Retina (tissue), 1 donor: ENCODE measurements at places on chromosomes 6 and 20.

GRCh38 chr6:40517654-40518053 is 69.5 kb downstream of the LRFN2 start:
- no peak for DNase-seq

DNA sequence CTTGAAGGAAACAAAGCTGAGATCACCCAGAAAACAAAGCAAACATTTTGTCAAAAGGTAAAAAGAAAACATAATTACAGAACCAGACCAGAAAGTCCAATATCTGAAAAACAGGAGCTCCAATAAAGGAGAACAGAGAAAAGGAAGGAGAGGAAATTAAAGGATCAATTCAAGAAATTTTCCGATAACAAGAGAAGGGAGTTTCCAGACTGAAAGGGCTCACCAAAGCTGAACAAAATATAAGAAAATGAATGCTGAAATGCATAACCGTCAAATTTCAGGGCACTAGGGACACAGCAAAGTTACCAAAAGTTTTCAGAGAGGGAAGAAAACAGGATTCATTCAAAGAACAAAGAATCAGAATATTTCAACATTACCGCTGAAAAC is 23.9 kb downstream of the ILRUN start:
- DNase-seq: no peak

DNA sequence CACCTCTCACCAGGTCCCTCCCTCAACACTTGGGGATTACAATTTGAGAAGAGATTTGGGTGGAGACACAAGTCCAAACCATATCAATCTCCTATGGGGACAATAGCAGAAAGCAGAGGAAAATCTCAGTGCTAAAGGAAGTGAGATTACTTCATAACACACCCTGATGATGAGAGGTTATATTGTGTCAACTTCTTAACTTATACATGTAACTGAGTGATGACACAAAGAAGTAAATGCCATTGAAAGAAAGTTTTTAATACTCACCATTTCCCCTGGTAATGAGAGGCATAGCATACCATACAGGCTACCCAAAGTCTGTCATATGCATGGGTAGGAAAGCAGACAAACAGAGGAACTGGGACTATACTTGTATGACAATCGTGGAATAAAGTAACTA is 137.2 kb downstream of the MMUT start:
- no peak for DNase-seq

GRCh38 chr6:3227363-3228045 is at the start of gene TUBB2B:
TSS of gene TUBB2B (minus strand) at chr6:3227653. CDS start at chr6:3227543, 110 bp downstream.
- DNase-seq: peak; percentile 97

DNA sequence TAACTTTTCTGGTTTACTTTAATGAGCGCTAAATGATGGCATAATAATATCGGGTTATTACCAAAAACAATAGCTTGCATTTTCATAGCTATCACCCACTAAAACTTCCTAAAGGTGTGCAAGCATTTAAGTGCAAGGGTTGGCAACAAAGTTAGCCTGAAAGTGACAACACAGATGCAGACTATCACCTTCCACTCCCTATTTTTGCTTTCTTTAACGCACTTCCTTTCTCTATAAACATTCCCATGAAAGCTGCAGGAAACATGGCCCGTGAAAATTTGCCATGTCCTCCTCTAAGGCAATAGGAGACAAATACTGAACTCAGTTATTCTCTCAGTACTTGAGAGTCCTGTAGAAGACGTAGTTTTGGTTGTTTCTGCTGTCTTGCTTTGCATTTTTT is 2.7 kb downstream of the MYCT1 start:
- DNase-seq: no peak

GRCh38 chr6:110609101-110609500 is 132.7 kb upstream of the SLC22A16 start:
- DNase-seq: no peak

DNA sequence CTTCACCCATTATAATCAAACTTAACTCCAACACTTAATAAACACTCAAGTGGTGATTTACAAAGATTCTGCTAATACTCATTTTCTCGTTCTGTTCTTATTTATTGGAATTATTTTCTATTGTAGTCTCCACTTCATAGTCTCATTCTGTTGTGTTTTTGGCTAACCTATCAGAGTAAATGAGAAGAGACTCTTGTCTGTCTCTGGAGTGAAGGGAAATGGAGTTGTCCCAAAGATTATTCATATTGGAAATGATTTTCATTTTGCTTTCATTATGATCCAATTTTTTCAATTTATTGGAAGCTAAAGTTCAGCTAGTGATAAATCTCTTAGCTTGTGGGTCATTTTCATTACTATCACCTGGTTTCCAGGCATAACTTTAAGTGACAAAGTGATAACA is 454.9 kb upstream of the JAG1 start:
- DNase-seq: no peak

DNA sequence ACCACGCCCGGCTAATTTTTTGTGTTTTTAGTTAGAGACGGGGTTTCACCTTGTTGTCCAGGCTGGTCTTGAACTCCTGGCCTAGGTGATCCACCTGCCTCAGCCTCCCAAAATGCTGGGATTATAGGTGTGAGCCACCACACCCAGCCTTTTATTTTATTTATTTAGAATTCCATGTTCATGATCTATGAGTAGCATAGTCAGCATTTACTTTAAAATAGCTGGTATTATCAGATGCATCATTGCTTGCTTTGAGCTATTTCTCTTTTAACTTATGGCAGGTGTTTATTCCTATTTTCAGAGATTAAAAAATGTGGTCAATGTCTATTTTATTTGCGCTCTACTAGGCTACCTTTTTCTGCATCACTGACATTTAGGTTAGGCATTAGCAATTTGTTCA is 152.0 kb downstream of the UTRN start:
- DNase-seq: no peak

- DNase-seq: no peak
Observed at GRCh38 chr20:38133680-38134426, 31.2 kb downstream of the TGM2 start.

DNA sequence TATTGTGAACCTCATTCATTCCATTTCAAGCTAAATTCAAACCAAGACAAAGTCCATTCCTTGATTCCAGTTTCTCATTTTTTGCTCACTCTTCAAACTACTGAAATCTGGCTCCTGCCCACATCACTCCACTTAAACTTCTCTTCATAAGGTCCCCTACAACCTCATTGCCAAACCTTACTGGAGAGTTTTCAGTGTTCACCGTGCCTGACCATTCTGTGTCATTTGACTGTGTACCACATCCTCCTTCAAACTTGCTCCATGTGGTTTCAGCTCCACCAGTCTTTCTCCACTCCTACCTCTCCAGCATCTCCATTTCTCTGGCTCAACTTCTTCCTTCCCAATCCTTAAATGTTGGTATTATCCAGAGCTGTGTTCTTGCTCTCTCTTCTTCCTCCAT is 38.5 kb upstream of the TAB2 start:
- DNase-seq: no peak

DNA sequence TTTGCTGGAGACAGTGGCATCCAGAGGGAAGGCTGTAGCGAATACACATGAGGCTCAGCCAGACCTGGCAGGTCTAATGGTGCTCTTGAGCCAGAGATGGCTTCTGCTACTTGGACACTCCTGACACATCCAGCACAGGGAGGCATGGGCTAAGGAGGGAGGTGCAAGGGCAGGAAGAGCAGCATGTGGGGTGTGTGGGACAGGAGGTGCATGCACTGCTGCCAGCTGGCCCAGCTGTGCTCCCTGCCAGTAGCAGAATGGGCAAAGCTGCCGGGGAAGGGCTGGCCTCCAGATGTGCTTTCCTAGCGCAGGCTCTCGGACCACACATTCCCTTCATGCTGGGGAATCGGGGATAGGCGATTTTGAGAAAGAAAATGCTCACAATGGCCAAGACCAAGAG is 309.2 kb downstream of the CDC5L start:
- DNase-seq: no peak

- no peak for DNase-seq
Observed at GRCh38 chr6:25946631-25947030, 16.0 kb upstream of the TRIM38 start.

- no peak for DNase-seq
Observed at GRCh38 chr6:20661721-20662120, 127.5 kb downstream of the CDKAL1 start.

DNA sequence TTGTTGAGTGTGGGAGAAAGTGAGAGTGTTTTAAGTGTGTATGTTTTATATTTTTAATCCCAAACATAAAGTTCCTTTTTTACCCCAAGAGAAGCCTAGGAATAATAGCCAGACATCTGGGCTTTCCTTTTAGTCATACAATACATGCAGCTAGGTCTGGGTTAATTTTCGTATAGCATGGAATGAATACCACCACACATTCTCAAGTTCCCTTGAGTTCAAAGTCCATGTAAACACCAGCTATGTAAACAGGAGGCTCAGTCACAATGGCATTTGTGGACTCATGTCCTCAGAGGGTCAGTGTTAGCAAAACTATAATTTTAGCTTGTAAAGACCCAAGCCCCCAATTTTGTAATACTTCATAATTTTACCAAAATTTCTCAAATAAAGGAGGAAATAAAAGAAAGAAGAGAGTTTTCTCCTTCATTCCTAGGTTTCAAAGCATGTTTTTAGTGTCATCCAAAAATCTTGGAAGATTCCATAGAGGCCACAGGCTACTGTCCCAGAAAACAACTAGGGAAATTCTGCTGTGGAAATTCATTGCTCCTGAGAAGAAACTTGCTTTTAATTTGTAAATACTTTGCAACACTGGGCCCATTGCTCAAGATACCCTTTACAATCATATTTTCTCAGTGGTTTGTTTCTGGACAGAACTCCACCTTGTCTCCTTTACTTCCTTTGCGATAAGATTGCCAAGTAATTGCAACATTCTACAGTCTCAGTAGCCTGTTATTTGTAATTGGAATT is 671.2 kb downstream of the COL12A1 start:
- no peak for DNase-seq

GRCh38 chr6:161618831-161619454 is 345.1 kb upstream of the AGPAT4 start:
- DNase-seq: peak; percentile 70

DNA sequence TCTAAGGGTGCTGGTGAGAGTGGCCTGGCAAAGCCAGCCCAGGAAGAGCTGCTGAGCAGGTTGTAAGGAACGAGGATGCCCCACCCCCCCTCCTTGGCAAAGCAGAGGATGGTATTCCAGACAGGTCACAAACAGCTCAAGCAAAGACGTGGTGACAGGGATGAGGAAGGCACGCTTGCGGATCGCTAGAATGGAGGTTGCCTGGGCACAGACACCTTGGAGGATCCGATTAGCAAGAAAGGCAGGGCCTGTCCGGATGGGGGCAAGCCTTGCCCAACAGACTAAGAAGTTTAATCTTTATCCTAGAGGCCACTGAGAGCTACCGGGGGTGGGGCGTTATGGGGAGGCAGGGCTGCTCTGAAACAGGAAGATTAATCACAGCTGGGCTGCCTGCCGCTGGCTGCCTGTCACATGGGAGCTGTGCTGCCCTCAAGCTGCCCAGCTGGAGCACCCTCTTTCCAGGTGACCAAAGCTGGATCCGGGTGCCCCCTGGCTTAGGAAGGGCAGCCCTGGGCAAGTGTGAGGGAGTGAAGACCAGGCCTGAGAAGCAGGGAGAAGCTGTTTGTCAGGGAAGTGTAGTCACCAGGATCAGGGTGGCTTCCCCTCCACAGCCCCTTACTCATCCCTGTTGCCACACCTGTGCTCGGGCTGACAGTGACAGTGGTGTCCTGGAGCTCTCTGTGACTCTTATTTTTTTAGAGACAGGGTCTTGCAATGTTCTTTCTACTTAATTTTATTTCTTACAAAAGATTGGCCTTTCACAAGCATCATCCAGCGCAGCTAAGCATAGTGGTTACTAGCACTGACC is 9.1 kb upstream of the MAPK13 start:
- DNase-seq: no peak

GRCh38 chr6:38803129-38803528 is 88.0 kb downstream of the DNAH8 start:
- DNase-seq: no peak

DNA sequence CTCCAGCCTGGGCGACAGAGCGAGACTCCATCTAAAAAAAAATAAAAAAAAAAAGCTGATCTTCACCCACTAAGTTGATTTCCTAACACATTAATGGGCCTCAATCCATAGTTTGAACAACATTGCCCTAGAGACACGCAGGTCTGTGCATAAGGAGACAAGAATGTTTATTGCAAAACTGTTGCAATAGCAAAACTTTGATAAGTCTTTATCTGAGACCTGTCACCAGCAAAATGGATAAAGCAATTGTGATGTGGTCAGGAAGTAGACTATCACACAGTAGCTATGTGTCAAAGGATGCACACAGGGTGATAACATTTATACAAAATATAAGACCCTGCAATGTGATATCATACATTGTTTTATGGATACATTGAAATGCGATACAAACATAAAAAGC is 4.2 kb upstream of the ITPR3 start:
- no peak for DNase-seq

DNA sequence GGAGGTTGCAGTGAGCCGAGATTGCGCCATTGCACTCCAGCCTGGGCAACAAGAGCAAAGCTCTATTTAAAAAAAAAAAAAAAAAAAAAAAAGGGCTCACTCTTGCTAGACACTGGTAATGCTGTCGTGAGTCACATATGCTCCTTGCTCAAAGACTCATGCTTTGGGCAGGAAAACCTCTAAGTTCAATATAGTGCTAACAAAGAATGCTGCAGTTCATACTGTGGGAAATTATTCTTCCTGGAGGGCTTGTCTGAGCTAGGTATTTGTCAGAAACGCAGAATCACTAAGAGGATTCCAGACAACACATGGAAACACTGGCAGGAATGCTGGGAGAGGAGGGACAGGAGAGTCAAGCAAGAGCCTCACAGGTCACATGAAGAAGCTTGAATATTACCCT is 2.3 kb upstream of the LYRM2 start:
- DNase-seq: no peak

- DNase-seq: peak; percentile 70
Observed at GRCh38 chr6:73675466-73676098, 20.4 kb upstream of the CD109 start.

DNA sequence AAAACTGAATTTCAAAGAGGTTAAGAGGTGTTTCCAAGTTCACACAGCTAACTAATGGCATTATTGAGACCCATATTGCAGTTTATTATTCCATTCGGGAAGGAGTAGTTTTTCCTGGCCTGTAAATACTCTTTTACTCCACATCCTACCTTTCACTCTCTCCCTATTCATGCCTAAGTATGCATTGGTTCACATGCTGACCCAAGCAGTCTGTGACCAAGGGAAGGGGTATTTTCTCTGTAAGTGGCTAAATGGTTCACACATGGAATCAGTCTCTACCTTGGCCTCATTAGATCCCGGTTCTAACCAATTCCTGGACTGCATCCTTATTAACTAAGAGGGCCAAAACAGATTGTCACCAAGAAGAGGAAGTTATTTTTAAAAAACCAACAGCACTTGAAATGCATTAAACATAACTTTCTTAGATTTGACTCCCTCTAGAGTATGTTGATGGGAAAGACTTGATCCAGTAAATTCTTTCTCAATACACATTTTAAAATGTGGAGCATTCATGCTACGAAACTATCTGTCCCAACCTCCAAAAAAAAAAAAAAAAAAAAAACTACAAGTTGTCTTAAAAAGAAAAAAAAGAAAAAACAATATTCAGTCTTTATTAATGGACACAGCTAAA is 17.8 kb upstream of the RSPO3 start:
- DNase-seq: no peak

DNA sequence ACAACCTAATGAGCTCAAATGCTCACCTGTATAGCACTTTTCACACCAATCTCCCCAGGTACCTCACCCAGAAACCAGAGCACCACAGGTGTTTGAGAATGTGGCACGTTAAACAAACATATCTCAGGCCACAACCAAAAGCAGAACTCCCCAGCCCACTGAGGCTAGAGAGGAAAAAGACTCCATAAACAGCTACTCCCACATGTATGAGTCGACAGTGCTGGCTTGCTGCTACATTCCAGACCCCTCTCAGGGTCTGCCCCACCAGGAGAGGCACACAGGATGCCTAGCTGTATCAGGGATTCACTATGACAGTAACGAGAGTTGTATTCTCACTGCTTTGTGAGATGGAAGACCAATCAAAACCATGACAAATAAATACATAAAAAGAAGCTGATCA is 242.6 kb upstream of the ARID1B start:
- DNase-seq: no peak
